DMS 273 treated with DMSO at 0.1 percent for 48 hours (cell line): ENCODE measurements at places on chromosomes 12 and 14.

GRCh38 chr12:82659343-82660207 lies 27.1 kb upstream of the TMTC2 start:
- DNase-seq: no peak

DNA sequence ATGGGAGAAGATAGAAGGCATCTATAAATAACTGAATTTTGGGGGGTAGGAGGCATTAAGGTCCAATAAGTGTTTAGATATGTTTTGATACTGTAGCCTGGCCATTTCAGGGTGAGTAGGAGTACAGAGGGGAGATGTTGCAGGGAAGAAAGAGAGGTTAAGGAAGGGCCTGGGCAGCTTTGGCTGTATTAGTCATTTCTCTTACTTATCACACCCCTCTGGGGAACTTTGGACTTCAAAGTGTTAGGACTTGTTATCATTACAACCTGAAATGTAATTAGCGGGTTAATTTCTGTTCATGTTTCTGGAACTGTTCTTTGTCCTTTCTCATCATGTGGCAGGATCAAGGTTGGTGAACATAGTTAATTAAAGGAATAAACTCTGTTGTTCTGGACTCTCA lies 40.3 kb downstream of the SUSD6 start:
- no peak for DNase-seq

GRCh38 chr12:132648616-132649225 lies 30.1 kb downstream of the P2RX2 start:
- no peak for DNase-seq

- no peak for DNase-seq
Observed at GRCh38 chr12:1059162-1059561, 68.1 kb downstream of the ERC1 start.

DNA sequence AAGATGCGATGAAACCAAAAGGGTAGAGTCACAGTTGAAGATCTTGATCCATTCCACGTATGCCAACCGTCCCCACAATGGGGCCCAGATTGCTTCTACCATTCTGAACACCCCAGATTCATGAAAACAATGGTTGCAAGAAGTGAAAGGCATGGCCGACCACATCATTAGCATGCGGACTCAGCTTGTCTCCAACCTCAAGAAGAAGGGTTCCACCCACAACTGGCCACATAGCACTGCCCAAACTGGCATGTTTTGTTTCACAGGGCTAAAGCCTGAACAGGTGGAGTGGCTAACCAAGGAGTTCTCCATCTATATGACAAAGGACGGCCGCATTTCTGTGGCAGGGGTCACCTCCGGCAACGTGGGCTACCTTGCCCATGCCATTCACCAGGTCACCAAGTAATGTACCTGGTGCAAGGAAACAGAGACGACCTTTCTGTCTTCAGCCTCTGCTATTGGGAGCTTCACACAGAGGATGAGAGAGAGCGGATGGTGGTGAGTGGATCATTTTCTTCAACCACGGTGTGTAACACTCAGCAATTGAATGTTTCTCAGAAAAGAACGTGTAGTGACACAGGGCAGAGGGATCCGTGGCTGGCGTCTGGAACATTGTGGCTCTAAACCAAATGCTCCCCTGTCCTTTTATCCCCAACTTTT lies 26.8 kb upstream of the CLEC2D start:
- no peak for DNase-seq

DNA sequence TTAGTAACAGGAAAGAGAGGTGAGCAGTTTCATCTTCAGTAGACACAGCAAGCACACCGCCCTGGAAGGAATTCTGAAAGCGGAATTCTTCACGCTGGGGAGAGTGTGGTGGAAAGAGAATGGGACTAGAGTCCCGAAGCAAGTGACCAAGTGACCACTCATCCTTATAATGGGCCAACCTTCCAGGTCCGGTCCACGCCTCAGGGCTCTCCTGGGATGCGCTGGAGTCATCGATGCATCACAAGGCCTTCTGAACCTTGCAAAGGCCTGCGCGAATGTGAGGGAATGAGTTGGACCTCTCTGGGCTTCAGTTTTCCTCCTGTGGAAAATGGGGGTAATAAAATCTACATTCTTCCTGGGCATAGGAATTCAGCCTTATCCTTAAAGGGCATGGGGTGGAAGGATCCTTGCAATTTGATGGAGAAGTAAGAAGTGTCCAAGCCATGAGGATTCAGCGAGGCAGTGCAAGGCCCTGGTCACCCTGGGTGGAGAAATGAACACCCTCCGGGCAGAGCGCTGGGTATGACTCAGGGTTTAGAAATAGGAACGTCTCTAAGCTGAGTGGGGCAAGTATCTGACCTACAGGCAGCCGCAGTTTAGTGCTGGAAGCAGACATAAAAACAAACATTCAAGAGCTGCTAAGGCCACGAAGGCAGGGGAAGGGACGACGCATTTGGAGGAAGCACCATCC lies 97.7 kb downstream of the SETD3 start:
- no peak for DNase-seq
